ENCODE measurements at places on chromosomes 11 and 22.
A peak's percentile ranks its signal among the peaks of the same experiment; 100 is the strongest.

GRCh38 chr22:27919222-27919941 lies at the start of gene PITPNB:
Gene PITPNB, minus strand, starts transcription at chr22:27919256. Its CDS starts 65 bp downstream, at chr22:27919191.
- peak; percentile 98 for DNase-seq

- no peak for DNase-seq
These were observed 6.1 kb downstream of the PRR14L start for GRCh38 chr22:31743871-31744270.

DNA sequence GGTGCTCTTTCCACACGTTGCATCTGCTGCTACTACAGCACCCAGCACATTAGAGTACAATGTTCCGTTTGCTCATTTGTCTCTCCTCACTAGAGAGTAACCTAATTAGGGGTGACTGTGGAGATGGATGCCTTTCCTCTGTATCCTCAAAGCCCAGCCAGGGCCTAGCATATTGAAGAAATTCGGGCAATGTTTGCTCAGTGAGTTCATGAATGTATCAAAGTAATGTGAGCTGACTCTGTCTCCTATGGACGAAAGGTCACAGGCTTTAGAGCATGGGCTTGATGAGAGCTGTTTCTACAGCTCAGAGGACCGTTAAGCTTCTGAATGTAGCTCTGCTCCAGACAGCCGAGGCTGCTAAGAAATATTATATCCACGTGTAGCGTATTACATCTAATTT lies 67.5 kb downstream of the C11orf58 start:
- no peak for DNase-seq

DNA sequence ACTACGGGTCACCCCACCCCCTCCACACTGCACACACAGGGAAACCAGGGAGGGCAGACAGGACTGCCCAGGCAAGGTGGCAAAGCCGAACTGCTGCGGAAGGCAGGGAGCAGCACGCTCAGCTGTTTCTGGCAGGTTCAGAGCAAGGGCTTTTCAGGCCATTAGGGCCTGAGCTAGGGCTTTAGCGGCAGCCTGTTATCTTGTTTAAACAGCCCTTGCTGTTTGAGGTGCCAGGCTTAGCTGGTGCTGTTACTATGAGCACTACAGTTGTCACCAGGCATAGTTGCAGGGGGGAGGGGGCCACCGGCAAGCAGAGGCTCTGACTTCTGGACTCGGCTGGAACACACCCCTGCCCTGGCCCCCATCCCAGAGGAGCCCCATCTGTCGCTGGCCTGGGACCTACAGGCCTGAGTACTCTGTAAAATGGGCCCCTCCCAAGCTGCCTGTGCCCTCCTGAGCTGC lies 34.9 kb downstream of the RSPH14 start:
- no peak for DNase-seq

GRCh38 chr11:27201454-27202302 lies 161.1 kb downstream of the BBOX1 start:
- no peak for DNase-seq

- DNase-seq = no peak
These were observed 13.9 kb downstream of the LRRC32 start for GRCh38 chr11:76656571-76657081.

DNA sequence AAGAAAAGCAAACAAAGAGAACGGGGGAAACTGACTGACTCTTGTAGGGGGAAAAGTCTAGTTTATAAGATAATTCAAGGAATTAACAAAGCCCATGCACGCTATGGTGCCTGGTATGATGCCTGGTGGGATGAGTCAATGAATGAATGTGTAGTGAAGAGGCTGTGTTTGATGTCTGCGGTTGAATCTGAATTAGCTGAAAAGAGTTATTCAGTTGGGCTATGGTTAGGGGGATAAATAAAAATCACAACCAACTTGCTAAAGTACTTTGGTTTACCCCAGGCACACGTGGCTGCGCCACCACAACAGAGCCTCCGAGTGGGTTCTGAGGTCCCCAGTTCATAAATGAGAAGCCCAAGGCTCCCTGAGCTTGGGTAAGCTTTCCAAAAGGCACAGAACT lies 369.3 kb upstream of the SYN3 start:
- no peak for DNase-seq

DNA sequence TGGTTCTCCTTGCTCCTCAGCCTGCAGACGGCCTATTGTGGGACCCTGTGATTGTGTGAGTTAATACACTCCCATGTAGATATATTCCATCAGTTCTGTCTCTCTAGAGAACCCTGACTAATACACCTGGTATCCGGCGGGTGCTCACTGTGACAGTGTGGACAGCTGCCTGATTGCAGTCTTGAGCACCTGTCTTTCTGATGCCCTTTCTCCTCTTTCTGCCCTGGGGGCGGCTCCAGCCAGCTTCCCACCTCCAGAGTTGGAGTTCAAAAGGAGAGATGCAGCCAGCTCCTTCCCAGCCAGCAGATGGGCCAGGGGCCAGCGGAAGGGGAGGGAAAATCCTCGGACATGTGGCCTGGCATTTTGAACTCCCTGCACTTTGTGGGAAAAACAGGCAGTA lies 15.0 kb downstream of the SMIM38 start:
- no peak for DNase-seq

- no peak for DNase-seq
These were observed 552.9 kb downstream of the NTM start for GRCh38 chr11:131923309-131923708.

- DNase-seq = no peak
These were observed 1059.4 kb upstream of the CCDC90B start for GRCh38 chr11:84345597-84345996.

DNA sequence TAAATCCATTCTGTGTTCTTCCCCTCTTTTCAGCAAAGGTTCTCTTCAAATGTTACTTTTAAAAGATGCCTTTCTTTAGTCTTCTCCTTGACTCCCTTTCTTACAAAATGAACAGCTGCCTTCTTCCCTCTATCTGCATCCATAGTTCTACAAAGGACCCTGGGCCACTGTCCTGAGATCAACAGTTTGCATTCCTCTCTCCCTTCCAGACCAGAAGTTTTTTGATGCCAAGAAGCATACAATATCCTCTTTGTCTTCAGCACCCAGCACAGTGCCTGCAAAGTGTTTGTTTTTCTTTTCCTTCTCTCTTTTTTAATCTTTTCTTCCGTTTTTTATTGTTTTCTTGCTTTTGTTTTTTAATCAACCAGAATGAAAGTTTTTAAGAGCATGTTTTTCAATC lies 183.5 kb upstream of the SNX19 start:
- no peak for DNase-seq

DNA sequence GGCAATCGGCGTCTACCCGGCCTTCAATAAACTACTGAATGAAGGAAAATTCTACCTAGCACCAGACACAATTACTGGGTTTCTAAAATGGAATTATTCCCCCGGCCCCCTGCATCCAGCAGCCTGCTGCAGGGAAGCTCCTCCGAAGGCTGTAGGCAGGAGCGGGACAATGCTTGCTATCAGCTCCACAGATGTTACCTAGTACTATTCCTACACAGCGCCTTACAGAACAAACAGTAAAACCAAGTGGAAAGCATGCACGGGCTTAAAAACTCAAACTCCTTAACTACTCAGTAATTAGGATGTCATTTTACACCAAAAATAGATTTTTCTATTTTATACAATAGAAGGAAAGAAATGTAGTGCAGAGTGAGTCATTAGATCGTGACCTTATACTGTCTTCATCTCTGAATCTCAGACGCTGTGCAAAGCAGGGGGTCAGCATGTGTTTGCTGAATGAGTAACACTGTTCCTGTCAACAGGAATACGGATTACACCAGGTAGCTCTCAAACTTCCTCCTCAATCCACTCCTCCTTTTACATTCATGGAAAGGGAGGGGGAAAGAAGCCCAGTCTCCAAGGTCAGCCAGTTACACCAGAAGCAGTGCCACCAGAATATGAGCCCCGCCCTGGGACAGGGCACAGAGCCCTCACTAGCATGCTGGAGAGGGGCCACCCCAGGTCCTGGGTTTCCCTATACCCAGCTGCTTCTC lies 74.9 kb downstream of the PACSIN2 start:
- DNase-seq = no peak

GRCh38 chr11:86740628-86741483 lies 59.5 kb upstream of the PRSS23 start:
- DNase-seq = no peak

GRCh38 chr11:9573775-9574621 lies 528 bp downstream of the WEE1 start:
- DNase-seq = no peak

- DNase-seq = no peak
These were observed 79.7 kb upstream of the SLC5A12 start for GRCh38 chr11:26801601-26802000.

GRCh38 chr11:394034-394857 lies at the start of gene PKP3:
Gene PKP3, plus strand, starts transcription at chr11:394209. Its CDS starts 84 bp downstream, at chr11:394293.
- DNase-seq = no peak

- DNase-seq = no peak
These were observed 118.5 kb downstream of the KCNQ1OT1 start for GRCh38 chr11:2581151-2581930.

DNA sequence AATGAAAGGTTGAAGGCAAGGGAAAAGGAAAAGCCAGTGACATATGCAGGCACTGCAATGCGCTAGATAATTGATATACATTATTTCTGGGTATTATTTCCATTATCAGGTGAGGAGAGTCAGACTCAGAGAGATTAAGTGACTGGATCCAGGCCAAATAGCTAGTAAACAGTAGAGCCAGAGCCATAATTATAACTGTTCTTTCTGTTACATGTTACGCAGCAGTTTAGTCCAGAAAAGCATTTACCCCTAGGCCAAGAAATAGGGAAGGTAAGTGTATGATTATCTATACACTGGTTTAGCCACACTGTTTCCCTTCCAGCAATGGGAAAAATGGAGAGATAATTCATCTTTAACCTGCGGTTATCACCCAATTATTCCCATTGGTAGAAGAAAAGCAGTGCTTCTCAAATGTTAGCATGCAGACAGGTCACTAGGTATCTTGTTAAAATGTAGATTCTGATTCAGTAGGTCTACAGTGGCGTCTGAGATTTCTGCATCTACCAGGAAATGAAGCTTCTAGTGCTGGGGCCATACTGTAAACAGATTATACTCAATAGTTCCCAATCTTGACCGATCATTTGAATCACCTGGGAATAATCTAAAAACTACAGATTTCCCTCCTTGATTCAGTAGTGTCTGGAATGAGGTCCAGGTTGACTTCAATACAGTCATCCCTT lies 69.4 kb downstream of the RBFOX2 start:
- DNase-seq = no peak

GRCh38 chr22:27814993-27815392 lies 13.4 kb upstream of the MN1 start:
- DNase-seq = no peak

- no peak for DNase-seq
These were observed 45.8 kb downstream of the MIAT start for GRCh38 chr22:26702906-26703830.

DNA sequence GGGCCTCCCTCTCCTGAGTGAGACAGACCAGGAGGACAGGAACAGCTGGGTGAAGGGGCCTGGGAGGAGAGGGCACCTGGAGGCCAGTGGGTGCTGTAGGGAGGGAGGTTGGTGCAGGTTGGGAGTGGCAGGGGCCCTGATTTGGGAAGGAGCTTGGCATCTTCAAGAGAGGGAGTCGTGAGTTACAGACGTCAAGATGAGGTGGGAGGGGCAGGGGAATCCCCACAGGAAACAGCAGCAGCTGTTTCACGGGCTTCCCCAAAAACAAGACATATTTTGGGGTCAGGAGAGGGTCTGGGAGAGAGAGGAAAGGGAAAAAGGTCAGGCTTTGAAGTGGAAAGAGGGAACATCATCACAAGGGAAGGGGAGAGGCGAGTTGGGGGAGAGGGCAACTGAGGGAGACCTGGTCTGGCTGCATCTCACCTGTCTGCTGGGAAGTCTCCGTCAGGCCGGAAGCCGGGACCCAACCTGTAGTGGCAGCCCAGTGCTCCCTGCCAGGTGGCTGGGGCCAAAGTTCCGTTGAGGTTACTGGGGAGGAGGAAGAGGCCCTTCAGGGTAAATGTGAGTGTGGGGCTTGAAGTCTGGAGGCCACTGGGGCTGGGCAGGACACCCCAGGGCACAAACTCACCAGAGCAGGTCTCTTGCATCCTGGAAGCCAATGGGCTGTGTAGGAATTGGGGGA lies 4.4 kb downstream of the NAALADL1 start:
- no peak for DNase-seq

DNA sequence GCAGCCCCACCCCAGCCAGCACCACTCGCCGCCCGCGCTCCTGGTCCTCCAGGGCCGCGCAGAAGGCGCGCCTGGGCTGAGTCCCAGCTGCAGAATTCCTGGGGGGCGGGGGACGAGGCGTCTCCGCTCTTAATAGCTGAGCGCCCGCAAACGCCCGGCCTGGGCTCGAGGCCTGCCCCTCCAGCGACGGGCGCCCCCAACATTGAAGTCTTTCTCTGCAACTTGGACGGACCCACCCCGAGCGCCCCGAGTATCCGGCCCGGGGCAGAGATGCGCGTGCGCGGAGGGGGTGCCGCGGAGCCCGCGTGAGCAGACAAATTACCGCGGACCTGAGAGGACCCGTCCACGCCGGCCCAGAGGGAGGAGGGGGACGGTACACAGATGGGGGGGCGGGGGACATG lies 6.7 kb upstream of the SYT7 start:
- DNase-seq = no peak

GRCh38 chr11:71211631-71212030 lies 40.7 kb downstream of the SHANK2 start:
- DNase-seq = no peak

- DNase-seq = no peak
These were observed 3.7 kb upstream of the APLNR start for GRCh38 chr11:57240757-57241156.

GRCh38 chr11:47980907-47981621 lies 705 bp downstream of the PTPRJ start:
- DNase-seq = no peak

DNA sequence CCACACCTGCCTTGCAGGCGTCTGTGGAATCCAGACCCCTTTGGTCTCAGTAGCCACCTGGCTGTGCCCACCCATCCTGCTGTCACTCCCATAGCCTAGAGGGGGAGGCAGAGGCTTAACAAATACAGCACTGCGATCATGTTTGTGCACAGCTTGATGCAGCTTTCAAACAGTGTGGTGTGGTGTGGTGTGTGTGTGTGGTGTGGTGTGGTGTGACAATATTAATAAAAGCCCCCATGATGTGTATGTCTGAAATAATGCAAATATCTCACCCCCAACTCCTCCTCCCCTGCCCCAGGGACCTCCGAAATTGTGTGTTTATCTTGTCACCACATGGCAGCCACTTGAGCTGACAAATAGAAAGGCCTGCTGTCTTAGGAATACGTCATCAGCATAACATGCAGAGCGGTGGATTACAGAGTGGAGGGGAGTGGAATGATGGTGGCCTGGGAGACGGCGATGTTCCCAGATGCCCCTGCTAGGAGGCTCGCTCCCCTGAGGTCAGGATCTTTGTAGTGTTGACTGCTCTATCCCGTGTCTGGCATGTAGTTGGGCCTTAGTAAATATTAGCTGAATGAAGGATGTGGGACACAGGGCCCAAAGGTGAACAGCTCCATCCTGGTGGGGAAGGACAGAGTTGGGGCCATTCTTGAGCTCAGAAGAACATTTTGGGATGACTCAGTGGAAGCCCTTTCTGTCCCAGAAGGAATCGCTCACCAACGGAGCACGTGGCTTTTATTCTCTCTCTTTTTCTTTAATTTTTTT lies 2.8 kb downstream of the PDXP start:
- no peak for DNase-seq

Measured in central memory CD8-positive, alpha-beta T cell (primary cell).